ENCODE measurements at places on chromosomes 5 and 9.

DNA sequence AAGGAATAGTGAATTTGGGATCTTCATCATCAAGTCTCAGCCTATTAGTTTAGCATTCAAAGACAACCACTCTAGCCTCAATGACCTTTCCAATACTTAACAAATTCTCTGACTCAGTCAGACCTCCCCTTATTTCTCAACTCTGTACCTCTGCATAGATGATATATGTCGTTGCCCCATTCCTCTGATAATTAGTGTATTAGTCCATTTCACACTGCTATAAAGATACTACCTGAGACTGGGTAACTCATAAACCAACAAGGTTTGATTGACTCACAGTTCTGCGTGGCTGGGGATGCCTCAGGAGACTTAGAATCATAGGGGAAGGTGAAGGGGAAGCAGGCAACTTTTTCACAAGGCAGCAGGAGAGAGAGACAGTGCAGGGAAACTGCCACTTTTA is 8.9 kb downstream of the MRPL22 start:
- DNase-seq = no peak

DNA sequence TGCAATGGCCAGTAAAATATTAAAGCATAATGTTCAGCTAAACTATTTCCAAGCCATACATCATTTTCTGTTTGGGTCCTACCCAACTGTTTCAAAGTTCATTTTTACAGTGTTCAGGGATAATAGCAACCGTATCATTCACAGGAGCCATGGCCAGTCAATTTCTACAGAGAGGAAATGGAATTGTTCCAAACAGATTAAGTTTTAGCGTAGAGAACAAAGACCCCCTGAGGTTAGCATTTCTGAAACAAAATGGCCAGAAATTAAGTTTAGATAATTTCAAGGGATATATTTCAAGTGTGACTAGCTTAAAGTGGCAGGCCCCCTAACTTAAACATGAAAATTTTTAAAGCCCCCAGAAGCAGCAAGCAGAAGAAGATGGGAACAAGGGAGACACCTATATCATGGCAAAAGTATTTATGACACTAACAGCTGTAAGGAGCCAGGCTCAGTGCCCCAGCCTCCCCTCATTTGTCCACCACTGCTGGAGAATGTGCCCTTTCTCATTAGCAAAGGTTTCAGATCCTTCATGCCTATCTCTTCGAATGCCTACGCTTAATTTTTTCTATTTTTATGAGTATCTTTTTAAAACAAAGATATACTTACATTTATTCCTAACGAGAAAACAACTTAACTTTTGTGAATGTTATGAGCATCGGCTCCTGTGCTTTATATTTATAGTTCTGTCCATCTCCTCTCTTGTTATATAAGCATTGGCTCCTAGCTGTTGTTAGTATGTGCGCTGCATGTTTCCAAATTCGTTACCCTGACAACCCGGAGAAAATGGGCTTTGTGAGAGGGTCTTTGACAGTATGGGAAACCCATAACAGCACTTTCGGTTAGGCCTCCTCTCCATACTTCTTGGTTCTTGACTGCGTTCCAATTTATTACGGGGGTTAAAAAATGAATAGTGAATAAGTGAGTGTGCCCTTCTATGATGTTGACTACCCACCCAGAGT is 116.3 kb downstream of the MED27 start:
- no peak for DNase-seq

- no peak for DNase-seq
These were observed 60.9 kb downstream of the NNT start for GRCh38 chr5:43663916-43664315.

- DNase-seq = no peak
These were observed 433.8 kb upstream of the CDH9 start for GRCh38 chr5:27472000-27472763.

- no peak for DNase-seq
These were observed 150.8 kb downstream of the DOCK8 start for GRCh38 chr9:365436-365835.

DNA sequence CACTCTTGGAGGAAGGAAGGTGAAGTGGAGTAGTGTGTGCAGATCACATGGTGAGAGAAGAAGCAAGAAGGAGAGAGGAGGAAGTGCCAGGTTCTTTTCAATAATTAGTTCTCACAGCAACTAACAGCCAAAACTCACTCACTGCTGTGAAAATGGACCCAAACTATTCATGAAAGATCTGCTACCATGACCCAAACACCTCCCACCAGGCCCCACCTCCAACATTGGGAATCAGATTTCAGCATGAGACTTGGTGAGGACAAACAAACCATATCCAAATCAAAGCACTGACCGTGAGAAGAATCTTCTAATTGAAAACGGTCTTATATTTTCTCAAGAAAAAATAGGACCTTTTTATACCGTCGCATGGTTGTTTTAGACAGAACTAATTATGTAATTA is 468.7 kb upstream of the TYRP1 start:
- no peak for DNase-seq

GRCh38 chr9:18676525-18676924 is 202.6 kb downstream of the ADAMTSL1 start:
- DNase-seq = no peak

DNA sequence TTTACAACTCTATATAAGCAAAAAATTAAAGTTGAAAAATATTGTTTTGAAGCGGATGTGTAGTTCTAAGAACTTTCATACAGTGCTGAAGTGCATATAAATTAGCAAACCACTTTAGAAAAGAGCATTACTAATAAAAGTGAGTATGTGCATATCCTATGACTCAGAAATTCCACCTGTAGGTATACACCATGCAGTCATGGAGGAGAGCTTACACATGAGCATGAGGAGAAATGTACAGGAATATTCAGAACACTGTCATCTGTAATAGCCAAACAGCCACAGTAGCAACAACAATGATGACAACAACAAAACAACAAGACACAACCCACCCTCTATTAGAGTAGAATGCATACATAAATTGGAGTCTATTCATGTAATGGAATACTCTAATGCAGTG is 138.2 kb upstream of the ARRDC3 start:
- DNase-seq = no peak

DNA sequence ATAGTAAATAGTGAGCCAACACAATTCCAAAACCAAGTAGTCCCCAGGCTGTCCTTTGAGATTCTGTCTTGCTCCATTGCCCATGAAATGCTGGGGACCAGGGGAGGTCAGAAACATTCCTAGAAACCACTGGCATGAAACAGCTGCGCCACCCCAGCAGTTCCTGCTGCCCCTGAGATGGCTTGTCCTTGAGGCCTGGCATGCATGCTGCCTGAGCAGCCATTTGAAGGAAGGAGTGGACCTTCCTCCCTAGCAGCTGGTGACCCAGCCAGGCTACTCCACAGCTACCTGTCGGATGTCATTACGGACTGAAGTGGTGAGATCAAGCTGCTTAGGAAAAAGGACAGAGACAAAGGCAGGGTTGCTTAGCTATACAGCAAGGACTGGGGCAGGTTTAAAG is 260.6 kb downstream of the DENND1A start:
- no peak for DNase-seq

DNA sequence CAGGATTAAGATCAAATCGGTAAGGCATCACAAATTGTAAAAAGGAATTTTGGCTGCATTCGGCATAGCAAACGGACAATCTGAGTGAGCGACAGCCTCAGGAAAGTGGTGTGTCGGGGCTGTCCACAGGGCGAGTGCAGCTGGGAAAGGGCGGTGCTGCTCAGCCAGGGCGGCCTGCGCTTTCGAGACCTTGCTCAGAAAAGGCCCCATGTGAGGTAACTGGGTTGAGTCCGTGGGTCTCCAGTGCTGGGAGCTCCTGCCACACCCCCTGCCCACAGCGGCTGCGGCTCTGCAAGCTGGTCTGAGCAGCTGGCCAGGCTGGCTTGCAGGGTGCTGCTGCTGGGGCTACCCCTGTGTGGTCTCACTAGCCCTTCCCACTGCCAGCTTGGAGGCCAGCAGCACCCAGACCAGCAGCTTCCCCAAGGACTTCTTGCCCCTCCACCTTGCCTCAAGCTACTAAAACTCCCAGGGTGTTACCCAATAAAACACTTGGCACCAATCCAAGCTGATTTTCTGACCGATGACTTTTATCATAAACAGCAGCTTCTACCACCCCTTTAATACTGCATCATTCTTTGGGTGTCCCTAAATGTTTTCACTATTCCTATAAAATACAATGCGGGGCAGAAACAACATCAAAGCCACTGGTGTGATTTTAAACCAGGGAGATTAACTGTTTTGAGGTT is 6.2 kb downstream of the SURF2 start:
- DNase-seq = no peak

DNA sequence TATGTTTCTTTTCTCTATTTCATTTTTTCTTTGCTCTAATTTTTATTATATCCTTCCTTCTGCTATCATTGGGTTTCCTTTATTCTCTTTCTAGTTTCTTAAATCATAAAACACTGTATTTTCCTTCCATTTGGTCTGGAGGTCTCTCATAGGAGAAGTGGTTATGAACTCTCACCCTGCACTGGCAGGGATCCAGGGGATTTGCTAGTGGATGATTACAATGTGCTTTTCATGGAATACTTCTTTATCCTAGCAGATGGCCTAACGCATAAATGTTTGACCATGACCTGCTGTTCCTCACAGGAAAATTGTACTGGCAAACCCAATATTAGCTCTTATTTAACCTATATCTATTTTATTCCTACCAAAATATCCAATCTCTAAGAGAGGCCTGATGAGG is 31.5 kb upstream of the SGCD start:
- no peak for DNase-seq

- no peak for DNase-seq
These were observed 284.5 kb upstream of the VLDLR start for GRCh38 chr9:2337131-2337530.

GRCh38 chr9:93822229-93822628 is 132.9 kb downstream of the BARX1 start:
- peak; percentile 65 for DNase-seq

- DNase-seq = no peak
These were observed 604.5 kb downstream of the ISL1 start for GRCh38 chr5:51987669-51988209.

DNA sequence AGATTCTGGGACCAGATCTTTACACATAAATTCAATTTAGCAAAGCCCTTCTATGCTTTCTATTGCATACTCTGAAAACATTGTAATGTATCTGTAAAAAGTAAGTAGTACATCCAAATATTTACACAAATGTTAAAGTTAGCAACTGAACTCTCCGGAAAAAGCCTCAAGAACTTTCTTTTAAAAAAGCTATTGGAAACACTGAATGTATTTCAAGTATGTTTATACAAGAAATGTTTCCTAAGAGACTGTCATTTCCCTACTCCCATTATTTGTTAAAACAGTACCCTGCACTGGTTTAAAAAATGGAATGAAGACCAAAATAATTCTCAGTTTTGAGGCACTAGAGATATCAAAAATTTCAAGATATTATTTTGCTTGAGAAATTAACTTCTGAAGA is 44.8 kb upstream of the TRIM36 start:
- DNase-seq = peak; percentile 50

DNA sequence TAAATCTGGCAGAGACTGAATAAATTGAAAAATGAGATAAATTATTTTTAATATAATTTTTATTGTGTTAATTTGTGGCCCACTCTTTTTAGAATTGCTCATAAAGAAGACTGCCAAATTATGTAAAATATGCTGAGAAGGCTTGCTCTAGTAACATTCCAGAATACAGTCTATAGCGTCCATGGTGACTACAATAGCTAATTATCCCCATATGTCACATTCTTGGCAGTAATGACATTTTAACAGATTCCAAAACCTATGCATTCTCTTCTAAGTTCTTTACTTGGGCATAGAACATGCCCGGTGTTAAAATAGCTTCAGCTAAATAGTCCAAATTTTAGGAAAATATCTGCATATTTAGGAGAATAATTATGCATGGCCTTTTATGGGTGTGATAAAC is 697.0 kb upstream of the SEMA6A start:
- DNase-seq = no peak

DNA sequence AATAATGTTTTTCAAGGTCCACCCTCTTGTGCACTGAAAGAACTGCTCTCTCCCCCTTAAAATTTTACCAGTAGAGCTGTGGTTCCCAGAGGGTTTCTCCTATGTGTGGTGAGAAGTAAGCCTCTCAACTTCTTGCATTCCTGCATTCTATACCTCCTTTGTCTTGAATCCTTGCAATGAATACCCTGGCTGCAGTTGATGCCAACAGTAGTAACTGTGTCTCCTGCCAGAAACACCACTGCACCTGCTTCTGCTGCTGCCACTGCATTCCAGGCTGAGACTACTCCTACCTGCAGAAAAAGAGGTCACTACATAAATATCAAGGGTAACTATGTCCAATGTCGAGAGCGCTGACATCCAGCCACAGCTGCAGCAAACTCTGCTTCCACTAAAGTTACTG is 203.7 kb downstream of the TMEM167A start:
- no peak for DNase-seq

GRCh38 chr5:137320056-137321045 is 178.8 kb downstream of the SPOCK1 start:
- peak; percentile 74 for DNase-seq

GRCh38 chr5:131974956-131975726 is 29.7 kb upstream of the MEIKIN start:
- no peak for DNase-seq

DNA sequence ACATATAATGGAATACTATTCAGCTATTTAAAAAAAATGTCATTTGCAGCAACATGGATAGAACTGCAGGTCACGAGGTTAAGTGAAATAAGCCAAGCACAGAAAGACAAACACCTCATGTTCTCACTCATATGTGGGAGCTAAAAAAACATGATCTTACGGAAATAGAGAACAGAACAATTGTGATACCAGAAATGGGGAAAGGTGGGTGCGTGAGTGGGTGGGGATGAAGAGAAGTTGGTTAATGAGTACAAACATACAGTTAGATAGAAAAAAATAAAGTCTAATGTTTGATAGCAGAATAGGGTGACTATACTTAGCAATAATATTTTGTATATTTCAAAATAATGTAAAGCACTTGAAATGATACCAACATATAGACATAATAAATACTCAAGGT is 38.7 kb downstream of the FAM114A2 start:
- no peak for DNase-seq

DNA sequence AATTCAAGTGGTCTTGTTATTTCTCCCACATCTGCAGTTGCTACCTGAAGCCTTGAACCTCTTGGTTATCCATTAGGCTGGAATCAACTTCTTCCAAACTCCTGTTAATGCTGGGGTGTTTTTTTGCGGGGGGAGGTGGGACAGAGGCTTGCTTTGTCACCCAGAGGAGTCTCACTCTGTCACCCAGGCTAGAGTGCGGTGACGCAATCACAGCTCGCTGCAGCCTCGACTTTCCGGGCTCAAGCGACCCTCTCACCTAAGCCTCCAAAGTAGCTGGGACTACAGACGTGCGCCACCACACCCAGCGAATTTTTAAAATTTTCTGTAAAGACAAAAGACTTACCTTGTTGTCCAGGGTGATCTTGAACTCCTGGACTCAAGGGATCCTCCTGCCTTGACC is 4.4 kb downstream of the SCGB3A1 start:
- no peak for DNase-seq

DNA sequence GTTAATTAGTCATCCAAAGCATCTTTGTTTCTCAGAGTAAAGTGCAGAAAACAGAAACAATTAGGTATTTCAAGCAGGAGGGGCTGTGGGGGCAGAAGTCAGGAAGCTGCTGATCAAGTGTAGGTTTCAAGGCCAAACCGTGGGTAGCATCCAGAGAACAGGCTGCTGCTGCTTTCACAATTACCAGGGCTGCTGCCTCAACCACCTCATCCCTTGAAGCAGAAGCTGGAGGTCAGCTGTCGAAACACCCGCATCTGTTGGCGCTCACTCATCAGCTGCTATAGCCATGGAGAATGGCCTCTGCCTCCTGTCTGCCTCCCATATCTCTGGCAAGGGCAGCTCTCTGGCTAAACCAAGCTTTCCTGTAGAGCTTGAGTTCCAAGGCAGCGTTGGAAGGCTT is 122.9 kb upstream of the OSMR start:
- DNase-seq = no peak

- DNase-seq = no peak
These were observed 152.1 kb downstream of the GNAQ start for GRCh38 chr9:77879437-77879943.

GRCh38 chr9:15227491-15227890 is 79.5 kb downstream of the TTC39B start:
- DNase-seq = no peak
